Osteoblast (primary cell): ENCODE measurements at places on chromosomes 1 and 21.

GRCh38 chr1:7378346-7379130, 392.6 kb upstream of the VAMP3 start:
- DNase-seq: no peak

DNA sequence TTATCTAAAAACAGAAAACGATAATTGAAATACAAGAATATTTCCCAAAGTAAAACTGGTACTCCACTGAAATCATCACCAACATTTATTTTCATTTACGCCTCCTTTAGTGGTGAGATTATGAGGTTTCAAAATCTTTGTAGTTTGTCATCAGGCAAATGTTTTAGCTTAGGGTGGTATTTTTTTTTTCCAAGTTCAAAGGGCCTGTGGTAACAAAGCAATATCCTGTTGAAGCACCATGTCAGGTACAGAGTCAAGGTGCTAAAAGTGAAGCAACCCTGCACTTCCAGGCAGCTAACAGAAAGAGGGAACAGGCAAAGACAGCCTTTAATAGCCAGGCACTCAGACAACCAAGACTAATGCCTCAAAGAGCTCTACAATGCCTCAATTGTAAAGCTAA, 89.2 kb downstream of the JAK1 start:
- DNase-seq: no peak

DNA sequence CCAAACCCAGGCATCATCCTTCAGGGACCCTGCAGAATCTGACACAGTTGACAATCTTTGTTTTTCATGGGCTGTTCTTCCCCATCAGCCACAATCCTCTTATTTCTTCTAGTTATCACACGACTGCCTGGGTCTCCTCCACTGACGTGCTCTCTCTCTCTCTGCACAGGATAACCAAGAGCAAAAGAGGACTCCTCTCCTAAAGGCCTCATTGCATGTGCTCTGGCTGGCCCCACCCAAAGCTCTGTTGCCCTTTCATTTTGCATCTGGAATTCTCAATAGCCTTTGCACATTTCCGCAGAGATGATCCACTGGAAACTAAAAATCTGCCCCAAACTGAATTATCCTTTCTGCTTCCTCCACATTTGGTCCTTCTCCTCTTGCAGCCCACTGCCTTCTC, 58.5 kb downstream of the KANK4 start:
- no peak for DNase-seq

DNA sequence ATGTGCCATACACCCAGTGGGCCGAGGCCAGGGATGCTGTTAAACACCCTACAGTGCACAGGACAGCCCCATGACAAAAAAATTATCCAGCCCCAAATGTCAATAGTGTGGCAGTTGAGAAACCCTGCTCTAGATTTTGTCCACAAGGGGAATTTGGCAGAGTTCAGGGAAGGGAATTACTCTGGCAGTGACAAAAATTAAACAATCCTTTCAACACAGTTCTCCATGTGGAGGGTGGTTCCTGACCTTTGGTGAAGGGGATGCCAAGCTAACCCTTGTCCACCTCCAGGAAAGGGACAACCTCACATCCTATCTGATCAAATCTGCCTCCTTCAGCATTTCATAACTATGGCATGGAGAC, 28.4 kb upstream of the CD84 start:
- no peak for DNase-seq

GRCh38 chr21:42413500-42413899, 9.8 kb downstream of the UBASH3A start:
- DNase-seq: no peak

DNA sequence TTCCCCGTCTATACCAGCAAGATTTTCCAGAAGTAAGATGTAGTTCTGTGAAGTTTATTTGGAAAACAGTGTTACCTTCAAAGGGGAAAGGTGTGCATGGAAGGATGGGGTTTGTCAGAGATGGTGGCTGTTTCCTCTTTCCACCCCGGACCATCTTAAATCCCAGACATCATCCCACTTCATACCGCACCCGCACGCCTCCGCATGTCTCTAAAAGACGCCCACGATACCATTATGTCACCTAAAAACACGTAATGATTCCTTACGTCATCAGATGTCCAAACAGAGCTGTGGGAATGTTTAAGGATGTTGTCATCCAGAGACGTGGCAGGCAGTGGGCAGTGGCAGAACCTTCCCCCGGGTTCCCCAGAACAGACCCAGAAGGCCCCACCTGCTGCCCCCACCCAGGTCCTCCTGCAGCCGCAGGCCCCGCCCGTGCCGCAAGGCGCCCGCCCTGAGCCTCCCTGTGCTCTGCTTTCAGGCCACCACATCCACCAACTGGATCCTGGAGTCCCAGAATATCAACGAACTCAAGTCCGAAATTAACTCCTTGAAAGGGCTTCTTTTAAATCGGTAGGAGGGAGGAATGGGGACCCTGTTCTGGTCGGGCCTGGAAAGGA, 152.2 kb downstream of the PEX14 start:
- DNase-seq: peak; percentile 75

- peak; percentile 83 for DNase-seq
Observed at GRCh38 chr1:7515175-7515574, 255.9 kb upstream of the VAMP3 start.

- DNase-seq: no peak
Observed at GRCh38 chr1:194917769-194918168, 1690.5 kb downstream of the KCNT2 start.

GRCh38 chr1:59020151-59020997, 236.5 kb upstream of the JUN start:
- peak; percentile 83 for DNase-seq

DNA sequence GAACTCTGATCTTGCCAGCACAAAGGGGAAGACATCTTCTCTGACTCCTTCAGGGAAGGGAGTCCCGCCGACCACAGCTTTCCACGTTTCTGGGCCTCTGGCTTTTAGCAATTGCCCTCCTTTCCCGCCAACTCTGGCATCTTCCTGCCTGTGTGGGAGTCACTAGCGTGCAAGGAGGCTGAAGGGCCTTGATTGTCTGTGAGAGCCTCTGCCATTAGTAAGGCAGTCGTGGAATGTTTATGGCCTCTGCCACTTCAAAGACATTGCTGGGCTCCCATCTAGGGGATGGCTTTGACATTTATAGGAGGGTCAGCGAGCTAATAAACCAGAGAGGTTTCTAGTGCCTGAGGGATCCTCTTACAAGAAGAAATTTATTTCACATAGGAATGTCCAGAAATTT, 14.3 kb upstream of the PROK1 start:
- peak; percentile 66 for DNase-seq

- no peak for DNase-seq
Observed at GRCh38 chr1:20958430-20958829, 171.3 kb upstream of the HP1BP3 start.
